AG04449 (cell line): ENCODE measurements at places on chromosomes 7 and 10.

DNA sequence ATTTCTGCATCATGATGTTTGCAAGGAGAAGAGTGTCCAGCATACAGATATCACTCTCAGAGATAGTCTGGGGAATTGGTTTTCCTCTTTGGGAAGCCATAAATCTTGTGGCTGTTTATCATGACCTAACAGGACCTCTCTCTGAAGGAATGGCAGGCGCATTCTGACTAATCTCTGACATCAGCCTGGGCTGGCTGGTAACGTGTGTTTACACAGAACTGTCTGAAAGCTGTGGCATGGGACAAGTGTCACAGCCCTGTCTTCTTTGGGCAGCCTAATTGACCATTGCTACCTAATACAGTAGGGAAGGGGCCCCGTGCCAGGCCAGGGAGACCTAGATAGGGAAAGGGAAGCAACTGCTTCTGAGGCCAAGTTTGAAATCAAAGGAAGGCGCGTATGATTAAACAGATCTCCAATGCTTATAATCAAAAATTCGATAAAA is 73.9 kb upstream of the CABCOCO1 start:
- no peak for DNase-seq

DNA sequence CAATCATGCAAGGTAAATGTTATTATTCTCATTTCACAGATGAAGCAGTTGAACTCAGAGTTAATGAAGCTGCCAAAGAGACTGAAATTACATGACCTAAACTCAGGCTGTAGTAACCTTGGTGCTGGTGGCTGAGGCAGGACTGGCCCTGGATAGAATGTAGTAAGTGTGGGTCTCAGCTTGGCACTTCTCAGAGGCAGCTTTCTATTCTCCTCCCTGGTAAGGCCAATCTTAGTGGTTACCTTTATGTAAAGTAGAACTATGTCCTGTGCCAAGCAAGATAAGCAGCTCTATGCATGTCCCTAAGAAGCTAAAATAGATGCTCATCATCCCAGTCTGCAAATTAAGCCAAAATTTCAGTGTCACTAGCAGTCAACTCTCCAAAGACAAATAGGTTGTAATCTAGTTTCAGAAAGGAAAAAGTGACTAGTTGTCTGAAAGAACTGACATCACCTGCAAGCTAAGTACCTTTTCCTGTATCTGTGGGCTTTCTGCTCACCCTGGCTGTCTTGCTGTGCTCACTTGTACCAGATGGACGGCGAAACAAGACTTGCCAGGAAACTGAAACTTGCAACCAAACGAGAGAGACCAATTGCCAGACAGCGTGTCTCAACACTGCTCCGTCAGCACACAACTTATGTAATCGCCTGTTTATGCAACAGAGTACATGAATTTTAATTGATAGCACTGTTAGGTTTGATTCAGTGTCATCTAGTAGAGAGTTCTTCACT is 43.7 kb downstream of the CH25H start:
- DNase-seq: no peak

- DNase-seq: no peak
Observed at GRCh38 chr7:23022851-23023250, 8.9 kb upstream of the HYCC1 start.

DNA sequence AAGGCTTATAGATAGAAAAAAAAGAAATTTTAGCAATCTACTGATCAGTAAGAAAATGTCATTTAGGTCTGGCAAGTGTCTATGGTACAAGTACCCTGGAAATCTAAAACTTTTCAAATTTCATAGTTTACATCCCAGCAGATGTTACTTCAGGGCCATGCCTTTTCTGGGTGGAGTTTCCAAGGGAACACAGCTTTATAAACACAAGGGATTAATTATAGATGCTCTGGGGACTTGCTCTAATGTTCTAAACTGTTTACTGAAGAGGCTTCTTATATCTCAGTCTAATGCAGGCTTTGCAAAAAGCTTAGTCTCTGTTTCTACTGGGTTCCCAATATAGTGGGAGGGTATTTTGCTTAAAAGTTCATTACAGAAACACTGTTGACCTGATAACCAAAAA is 3.1 kb downstream of the CD36 start:
- DNase-seq: no peak

DNA sequence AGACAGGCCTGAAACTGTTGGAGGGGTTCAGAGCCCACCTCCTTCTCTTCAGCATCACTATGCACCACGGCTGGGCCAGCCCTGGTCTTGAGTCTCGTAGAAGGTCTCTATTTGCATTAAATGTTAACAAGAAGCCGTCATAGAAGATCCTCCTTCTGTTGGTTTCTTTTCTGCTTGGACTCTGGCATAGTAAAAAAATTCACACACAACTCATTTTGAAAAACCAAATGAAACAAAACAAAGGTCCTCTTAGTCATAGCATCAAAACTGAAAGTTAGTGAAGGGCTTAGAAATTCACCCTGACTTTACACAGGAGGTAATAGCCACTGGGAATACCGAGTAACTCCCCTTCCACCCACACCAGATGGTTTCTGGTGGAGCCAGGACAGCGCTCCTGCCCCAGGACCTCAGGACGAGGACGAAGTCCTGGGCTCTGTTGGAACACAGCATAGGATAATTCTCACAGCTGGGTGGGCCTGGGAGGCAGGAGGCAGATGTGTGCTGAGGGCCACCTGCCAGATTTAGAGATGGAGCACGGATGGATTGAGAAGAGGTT is 248.4 kb upstream of the KLF6 start:
- no peak for DNase-seq

DNA sequence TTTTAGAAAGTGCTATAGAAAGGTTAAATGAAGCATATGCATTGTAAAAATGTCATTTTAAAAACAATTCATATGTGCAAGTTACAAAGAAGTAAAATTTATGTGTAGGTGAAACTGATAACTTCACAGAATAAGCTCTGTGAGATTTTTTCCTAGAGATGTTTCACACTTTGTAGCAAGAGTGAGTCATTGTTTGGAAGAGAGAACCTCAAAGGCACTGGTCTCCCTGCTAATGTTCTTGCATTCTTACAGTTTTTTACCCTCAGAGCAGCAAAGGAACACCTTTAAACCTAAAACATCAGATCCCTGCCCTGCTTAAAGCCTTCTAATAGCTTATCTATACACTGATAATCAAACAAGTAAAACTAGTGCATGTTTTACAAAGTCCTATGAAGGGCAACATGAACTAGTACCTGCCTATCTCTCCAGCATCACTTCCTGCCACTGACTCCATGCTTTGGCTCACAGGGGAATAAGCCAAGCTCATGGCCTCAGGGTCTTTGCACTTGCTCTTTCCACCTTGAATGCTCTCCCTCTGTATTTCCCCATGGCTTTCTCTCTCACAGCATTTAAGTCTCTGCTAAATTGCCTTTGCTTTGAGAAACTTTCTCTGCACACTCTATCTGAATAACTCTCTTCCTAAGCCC is 997.0 kb downstream of the GATA3 start:
- no peak for DNase-seq

DNA sequence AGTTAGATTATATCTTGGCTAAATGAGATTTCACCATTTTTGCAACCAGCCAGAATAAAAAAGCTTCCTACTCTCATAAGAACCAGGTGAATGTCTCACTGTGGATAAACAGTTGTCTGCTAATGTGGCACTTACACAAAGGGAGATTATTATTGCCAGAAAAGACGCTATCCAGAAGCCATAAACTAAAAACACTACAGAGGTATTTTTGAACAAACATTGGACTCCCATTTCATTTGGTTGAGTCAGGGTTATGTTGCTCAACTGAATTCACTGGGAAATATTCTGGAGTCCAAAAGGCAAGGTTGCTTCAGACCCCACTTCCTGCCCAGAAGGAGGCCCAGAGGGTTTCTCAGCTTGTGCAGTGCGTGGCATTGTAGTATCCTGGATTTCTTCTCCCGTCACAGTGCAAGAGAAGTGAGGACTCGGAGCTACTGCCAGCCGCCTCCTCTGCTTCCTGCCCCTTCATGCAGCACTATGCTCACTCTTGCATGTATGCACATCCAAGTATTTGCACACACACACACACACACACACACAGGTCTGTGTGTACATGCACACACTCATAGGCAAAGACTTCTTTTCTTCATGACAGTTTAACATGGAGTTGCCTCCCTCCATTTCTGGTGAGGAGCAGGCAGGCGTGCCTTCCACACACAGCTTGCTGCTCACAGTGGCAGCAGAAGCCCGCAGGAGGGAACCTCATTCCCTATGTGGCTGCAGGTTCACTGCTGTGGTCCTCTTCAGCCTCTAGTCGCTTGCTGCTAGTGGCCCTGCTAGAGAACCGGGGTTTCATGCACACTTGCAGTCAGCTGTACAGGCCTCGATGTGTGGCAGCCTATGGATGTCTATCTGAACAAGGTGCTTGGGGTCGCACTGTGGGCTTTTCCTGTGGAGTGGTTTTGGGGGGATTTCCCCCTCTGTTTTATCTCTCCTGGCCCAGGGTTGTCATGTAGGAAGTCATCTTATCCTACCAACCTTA is 10.1 kb downstream of the DENND10 start:
- peak; percentile 84 for DNase-seq
